ENCODE measurements at places on chromosomes 4 and X.

GRCh38 chr4:52244848-52245247, 193.7 kb downstream of the SPATA18 start:
- DNase-seq: no peak

DNA sequence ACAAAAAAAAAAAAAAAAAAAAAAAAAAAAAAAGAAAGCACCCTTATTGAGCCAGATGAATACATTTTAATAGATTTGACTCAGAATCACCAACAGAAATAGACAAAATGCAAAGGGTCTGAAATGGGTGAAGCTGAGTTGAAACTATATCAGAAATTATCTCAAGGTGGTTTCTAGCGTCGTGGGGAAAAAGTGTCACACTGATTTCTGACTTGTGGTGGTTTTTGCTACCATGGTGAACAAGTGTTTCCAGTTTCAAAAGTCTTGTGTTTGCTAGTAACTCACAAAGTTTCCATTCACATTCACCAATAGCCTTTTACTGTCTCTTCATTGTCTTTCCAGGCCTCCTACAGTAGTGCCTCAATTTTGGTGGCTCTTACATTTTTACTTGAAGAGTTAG, 135.5 kb downstream of the ARHGAP24 start:
- no peak for DNase-seq

DNA sequence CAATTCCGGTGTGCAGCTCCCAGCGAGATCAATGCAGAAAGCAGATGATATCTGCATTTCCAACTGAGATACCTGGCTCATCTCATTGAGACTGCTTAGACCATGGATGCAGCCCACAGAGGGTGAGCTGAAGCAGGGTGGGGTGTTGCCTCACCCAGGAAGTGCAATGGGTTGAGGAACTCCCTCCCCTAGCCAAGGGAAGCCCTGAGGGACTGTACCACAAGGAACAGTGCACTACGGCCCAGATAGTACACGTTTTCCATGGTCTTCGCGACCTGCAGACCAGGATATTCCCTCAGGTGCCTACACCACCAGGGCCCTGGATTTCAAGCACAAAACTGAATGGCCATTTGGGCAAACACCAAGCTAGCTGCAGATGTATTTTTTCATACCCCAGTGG, 150.0 kb downstream of the TET2 start:
- DNase-seq: no peak

DNA sequence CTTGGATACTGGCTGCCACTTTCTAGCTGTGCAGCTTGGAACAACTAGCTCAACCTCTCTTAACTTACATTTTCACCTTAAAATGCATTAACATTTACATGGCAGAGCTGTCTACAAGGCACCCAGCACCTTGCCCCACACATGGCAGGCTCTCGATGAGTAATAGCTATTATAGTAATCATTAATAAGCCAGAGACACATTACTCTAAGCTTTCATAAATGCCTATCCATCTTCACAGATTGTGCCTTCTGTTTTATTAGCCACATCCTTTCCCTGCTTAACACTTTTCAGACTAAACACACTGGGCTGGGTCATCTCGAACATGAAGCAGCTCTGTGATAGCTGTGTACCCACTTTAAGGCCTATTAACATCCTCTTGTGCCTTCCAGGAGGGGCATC, 83.8 kb upstream of the UCP1 start:
- DNase-seq: no peak

DNA sequence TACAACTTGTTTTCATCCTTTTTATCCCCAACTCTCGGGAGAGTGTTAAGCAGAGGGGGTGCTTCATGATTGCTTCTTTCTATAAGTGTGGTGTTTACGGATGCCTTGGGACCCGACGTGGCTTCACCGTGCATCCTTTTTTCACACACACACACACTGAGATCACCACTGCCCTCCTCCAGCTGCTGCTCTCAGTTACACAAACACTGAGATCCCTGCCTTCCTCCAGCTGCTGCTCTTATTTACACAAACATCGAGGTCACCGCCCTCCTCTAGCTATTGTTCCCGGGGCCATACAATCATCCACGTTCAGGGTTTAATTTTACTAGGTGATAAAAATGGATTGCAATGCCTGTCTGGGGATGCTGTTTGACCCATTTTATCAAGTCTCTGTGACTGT, 155.4 kb upstream of the FAM9B start:
- no peak for DNase-seq

GRCh38 chrX:46575586-46575985, 2.0 kb downstream of the CHST7 start:
- no peak for DNase-seq

DNA sequence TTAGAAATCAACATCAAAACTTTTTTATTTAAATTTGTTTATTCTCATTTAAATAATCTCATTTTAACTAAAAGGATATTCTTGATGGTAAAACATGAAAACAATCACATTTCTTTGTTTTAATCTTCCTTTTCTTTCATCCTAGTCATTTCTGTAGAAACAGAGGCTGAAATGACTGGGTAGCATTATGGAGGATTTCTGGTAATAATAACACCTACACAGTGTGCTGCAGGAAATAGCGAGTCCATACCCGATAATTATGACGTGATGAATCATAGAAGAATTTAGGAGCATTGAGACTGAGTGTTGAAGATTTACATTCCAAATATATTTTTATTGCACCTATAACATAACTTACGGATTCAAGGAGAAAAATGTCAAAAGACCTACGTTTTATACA, 31.4 kb upstream of the BBS12 start:
- no peak for DNase-seq

- DNase-seq: no peak
Observed at GRCh38 chr4:80144676-80145470, 52.4 kb upstream of the PRDM8 start.

- no peak for DNase-seq
Observed at GRCh38 chr4:12495211-12495610, 988.9 kb downstream of the RAB28 start.
